Fibroblast of the aortic adventitia (primary cell): ENCODE measurements at places on chromosomes 1 and 21. TPM values are rescaled to one million over a fixed set of nuclear protein-coding genes. Genes with fewer than 3 reads are reported as not detected.

- peak; percentile 14 for DNase-seq
Measured at GRCh38 chr1:60071296-60071695, 2.3 kb downstream of the C1orf87 start.

GRCh38 chr1:231093156-231093922 lies 53.3 kb upstream of the FAM89A start:
- peak; percentile 14 for DNase-seq

TCHHL1 gene
- total RNA-seq: not detected in 2 replicates

CHRM3 gene
- 0.09 TPM in 1 of 2 replicates, not detected in the other for total RNA-seq

MOB3C gene
- total RNA-seq: 4.4 and 7.0 TPM in 2 replicates

C4BPA gene
- not detected in 2 replicates for total RNA-seq

TSPAN2 gene
- 0.18 and 2.5 TPM in 2 replicates for total RNA-seq

CDC14A gene
- total RNA-seq: 5.0 and 6.3 TPM in 2 replicates

JAM2 gene
- 1.1 and 3.0 TPM in 2 replicates for total RNA-seq
